ENCODE measurements at places on chromosomes 6 and 20. TPM values are rescaled to one million over a fixed set of nuclear protein-coding genes. Genes with fewer than 3 reads are reported as not detected.

PRSS16 gene
- 25.7 TPM for total RNA-seq

ETV7 gene
- total RNA-seq = 2.5 TPM

SLC22A2 gene
- total RNA-seq = not detected

DNA sequence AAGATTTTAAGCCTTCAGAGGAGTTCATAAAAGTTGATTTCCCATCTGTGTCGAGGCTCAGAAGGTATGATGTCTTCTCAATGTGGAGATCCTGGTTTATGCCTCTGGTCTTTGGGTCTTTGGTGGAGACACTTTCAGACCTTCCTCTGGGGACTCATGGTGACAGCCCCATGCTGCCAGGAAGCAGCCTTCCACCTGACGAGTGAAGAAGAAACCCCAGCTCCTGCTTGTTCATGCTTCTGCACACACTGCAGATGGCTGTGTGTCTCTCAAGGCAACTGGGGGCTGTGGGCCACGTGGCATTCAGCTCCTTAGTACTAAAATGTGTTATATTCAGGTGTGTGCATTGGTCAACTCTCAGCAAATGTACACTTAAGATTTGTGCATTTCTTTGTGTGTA is 4.9 kb upstream of the SCP2D1 start:
- no peak for DNase-seq

- no peak for DNase-seq
Measured at GRCh38 chr20:6855796-6856195, 88.3 kb downstream of the BMP2 start.

GRCh38 chr6:33589731-33590530 is 9.9 kb upstream of the BAK1 start:
- DNase-seq = no peak

HLA-DRB5 gene
- total RNA-seq = not detected

DNA sequence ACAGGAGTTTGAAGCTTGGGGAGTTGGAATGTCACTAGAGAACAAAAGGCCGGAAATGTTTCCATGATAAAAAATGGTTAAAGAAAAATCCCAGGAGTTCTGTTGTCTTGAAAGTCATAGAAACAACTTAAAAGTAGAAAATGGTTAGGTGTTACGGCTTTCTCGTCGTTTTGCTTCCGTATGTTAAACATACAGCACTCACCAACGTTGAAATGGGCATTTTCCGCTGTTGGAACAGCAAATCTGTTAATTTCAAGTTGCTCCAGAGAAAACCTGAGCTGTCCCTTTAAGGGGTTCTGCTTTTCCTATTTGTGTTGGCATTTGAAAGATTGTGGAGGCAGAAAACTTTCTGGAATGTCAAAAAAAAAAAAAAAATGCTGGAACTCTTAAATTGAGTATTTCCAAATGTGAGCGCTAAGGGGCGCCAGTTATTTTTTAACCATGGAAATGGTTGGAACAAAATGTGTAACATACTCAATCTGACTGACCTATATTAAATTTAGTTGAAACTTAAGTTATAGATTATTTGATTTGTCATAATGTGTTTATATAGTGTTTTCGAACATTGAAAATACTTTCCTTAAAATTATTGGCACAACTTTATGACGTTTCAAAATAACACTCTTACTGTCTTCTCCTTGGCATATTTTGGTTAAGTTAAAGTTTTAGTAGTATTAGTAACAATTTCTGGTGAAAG is 2.2 kb downstream of the QKI start:
- DNase-seq = no peak

DNA sequence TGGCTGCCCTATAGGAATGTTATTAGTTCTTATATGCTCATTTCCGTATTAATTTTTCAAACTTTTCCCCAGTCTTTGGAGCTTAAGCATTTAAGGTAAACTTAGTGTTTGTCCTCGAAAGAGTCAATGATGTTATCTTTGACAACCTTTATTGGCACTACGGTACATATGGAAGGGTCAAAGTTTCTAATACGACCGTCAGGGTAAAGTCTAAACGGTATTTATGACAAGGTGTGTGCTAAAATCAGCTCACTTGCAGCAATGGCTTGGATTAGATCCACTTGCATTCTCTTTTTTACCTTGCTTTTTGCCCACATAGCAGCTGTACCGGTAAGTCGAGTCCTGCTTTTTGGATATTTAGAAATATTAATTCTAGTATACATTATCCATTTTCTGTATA is at the start of gene MEP1A:
MEP1A (plus strand) TSS at position 252 of the 400 bp plus-strand sequence; CDS start at position 262, 10 bp downstream.
- DNase-seq = no peak

DNA sequence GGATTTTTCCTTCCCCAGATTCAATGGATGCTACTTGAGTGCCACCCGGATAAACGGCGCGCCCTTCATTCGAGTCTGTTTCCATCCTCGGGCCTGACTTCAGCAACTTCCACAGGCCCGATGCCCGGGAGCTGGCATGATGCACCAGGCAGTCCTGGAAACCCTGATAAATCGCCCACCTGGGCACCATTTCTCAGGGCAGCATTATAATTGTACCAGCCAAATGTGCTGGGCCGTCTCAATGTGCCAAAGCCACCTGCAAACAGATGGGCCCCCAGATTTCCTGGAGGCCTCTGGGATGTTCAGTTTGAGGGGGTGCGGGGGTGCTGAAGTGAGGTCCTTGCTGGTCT is 65.8 kb downstream of the NOL4L start:
- DNase-seq = no peak

DNA sequence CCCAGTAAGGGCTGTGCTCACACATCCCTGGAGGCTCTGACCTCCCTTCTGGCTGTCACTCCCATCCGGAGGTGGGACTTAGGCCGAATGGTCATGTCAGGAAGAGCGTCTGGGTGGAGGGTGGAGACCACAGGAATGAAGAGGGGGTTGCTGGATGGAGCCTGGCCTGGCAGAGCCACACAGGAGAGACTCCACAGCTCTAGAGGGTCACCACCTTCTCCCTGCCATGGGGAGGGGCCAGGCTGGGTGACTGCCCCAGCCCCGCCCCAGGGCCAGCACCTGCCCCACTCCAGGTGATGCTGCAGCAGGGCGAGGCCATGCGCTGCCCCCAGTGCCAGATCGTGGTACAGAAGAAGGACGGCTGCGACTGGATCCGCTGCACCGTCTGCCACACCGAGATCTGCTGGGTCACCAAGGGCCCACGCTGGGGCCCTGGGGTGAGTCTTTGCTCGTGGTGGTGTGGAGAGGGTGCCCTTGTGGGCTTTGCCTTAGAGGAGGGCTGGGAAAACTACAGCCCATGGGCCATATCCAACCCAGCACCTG is 20.6 kb downstream of the RBCK1 start:
- no peak for DNase-seq

DNA sequence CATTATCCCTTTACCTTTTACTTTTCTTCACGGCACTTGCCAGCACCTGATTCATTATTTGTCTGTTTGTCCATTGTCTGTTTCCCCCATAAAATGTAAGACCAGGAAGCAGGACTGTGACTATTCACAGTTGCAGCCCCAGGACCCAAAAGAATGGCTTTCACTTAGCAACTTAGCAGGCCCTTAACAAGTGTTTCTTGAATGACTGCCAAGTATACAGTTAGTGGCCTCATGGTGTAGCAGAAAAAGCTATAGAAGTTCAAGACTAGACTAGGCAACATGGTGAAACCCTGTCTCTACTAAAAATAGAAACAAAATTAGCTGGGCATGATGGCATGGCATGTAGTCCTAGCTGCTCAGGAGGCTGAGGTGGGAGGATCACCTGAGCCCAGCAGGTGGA is 4.3 kb downstream of the SLC26A8 start:
- DNase-seq = no peak

DNA sequence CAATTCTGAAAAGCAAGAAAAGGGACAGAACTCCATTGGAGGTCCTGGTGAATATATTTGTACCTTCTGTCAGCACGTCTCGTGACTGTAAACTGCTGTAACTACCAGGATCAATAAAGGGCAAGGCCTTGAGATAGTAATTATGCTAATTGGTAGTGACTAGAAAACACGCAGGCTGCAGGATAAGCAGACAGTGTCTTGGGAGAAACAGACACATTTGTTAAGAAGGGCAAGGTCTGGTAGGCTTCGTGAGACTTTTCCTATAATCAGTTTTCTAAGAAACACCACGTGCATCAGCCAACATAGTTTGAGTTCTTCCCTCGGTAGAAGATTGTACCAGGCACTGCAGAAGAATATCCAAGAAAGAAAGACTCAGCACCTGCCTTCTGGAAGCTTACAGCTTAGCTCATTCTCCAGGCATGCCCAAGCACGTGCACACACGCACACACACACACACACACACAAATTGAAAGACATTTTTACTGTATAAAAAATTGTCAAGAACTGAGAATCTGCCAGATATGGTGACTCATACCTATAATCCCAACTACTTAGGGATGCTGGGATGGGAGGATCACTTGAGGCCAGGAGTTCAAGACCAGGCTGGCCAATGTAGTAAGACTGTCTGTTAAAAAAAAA is 167.0 kb upstream of the SASH1 start:
- DNase-seq = no peak

DNA sequence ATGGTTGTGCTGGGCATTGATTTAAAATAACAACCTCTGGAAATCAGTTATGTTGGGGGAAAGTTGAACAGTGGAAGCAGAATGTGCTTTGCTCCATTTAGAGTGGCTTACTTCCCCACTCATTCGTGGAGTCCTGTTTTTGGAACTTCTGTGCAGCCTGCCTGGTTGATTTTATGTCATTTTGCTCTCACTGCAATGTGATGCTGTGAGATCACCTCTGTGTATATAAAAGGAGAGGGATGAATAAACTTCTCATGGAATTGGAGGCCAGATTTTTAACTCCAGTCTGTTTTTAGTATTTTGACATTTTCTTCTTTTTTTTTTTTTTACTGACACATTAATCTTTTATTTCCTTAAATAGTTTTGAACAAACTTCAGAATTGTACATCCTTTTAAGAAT is 139.0 kb downstream of the FNDC1 start:
- DNase-seq = no peak

DNA sequence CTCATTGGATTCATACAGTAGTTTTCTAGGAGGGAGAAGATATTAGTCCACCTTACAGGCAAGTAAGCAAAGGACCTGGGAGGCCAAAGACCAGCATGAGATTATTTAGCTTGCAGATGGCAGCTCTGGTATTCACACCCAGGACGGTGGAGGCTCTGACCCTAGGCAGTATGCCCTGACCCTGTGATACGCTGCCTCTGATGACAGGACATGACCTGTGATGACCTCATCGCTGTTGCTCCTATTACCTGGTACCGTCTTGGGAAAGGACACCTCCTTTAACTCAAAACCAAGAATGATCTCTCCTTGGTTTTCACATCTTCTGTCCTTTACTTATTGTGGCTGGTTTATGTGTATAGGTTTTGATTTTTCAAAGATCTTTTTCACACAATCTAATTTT is 298.6 kb downstream of the CLIC5 start:
- no peak for DNase-seq

CDSN gene
- total RNA-seq = not detected

GRCh38 chr6:96907498-96907897 is 9.8 kb upstream of the NDUFAF4 start:
- DNase-seq = no peak

DNA sequence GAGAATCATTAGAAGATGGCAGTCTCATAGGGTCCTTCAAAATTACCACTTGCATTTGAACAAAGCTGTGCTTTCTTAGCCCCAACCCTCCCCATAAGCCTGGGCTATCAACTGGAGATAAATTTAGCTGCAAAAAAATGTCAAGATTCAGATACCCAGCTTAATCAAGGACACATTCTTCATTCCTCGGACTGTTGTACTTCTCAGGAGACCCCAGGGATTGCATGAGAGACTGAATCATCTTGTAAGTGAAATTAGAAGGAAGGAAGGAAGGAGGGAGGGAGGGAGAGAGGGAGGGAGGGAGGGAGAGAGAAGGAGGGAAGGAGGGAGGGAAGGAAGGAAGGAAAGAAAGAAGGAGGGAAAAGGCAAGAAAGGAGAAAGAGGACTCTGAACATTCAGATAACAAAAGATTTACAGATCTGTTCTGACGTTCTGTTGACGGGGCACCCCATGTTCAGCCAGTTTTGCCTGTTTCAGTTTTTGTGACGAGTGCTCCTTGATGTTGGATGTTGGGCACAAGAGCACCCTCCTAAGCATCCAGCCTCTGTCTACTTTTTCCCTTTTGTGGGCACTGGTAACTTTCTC is 498.7 kb downstream of the PREX1 start:
- DNase-seq = no peak

COL21A1 gene
- 2.1 TPM for total RNA-seq

DNA sequence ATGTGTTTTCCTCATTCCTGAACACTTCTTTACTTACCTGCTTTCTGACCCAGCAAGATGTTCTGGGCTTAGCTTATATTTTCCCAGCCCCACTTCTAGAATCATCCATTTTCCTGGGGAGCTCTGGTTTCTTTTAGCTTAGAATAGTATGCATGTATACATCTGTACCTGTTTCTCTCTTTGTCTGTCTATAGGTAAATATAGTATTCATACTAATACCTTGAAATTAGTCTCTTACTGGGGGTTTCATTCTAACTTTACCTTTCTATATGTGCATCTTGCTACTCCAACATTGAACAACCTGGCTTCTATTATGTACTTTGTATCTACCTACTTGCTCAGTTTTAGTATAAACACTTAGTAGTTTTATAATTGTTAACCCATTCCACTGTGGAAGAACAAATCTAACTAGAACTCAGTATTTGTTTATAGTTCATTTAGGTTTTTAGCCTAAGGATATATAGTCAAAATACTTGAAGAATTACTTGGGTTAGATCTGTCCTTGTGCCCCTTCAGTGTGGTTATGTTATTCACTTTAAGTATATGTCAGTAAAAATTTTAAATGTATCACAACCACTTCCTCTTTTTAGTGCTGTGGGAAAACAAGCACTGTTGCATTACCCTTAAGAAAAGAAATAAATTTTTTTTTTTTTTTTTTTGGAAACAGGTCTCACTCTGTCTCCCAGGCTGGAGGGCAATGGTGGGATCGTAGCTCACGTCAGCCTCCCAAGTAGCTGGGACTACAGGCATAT is 54.0 kb downstream of the ASXL1 start:
- no peak for DNase-seq

DDAH2 gene
- total RNA-seq = 27.0 TPM

FGD2 gene
- 13.4 TPM for total RNA-seq

SYS1 gene
- total RNA-seq = 32.4 TPM

- DNase-seq = no peak
Measured at GRCh38 chr20:13515291-13515690, 123.4 kb downstream of the TASP1 start.

HEY2 gene
- total RNA-seq = 0.61 TPM

- DNase-seq = no peak
Measured at GRCh38 chr6:128129679-128130078, 228.8 kb upstream of the THEMIS start.

DNA sequence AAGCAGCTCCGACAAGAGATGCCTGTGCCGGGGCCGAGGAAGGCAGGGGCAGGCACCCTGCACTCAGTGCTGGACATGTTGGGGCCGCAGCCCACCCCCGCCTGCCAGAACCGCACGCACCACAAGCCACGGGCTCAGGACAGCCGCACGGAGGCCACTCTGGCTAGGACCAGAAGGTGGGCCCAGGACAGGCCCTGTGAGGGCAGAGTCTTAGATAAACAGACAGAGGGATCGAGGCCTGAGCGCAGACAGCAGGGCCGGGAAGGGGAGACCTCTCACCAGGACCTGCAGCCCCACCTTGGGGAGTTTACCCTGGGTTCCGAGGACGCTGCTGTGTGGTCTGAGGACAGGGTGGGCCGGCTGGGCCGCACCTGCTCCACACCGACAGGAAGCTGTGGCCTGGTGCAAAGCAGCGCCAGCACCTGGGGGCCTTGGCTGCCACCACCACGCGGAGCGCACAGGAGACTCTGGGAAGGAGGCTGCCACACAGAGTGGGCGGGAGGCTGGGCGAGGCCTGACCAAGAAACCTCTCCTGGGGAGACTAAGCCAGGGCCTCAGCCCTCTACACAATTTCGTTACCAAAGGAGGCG is 32.0 kb downstream of the KCNQ2 start:
- no peak for DNase-seq

Data from esophagus squamous epithelium (tissue), 5 donors.